ENCODE measurements at places on chromosomes 2 and 18.
A peak's percentile ranks its signal among the peaks of the same experiment; 100 is the strongest.

- DNase-seq, result no peak
Measured at GRCh38 chr18:49178321-49178720, 227.6 kb upstream of the SMAD7 start.

DNA sequence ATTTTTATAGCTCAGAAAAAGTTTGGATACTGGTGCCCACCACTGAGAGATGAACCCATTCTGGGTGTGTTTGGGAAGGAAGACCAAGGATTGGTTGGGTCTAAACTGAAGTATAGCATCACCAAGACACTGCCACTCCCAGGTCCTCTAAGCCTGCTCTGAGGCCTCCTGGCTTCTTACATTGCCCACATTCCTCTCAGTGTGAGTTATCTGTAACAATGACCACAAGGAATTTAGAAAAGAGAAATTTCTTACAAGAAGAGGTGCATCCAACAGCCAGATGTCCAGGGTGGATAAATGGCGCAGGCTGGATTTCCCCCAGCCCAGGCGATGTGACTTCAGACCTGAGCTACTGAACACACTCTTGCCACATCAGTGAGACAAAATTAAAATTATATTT is 1.6 kb upstream of the GPR45 start:
- DNase-seq, result no peak

GRCh38 chr2:160402997-160403979 is 90.3 kb downstream of the RBMS1 start:
- no peak for DNase-seq

GRCh38 chr18:12282442-12283039 is 25.5 kb upstream of the TUBB6 start:
- DNase-seq, result no peak

- DNase-seq, result no peak
Measured at GRCh38 chr18:55811925-55812324, 223.9 kb upstream of the TCF4 start.

DNA sequence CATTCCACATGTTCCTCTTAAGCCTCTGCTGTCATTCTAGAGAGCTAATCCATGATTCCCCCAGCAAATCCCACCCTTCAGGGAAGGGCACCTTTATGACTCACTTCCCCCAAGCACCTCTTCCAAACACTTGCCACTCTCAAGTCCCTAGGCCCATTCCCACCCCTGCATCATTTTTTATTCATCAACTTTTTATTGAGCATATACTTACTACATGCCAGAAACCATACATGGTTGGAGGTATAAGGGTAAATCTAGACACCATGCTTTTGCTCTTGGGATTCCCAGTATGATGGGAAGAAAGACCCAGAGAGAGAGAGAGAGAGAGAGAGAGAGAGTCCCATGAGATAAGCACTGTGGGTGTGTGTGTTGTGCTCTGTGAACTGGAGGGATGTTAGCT is 87.9 kb downstream of the MAPK4 start:
- DNase-seq, result no peak

- DNase-seq, result no peak
Measured at GRCh38 chr2:174859563-174860169, 95.4 kb upstream of the CHRNA1 start.

DNA sequence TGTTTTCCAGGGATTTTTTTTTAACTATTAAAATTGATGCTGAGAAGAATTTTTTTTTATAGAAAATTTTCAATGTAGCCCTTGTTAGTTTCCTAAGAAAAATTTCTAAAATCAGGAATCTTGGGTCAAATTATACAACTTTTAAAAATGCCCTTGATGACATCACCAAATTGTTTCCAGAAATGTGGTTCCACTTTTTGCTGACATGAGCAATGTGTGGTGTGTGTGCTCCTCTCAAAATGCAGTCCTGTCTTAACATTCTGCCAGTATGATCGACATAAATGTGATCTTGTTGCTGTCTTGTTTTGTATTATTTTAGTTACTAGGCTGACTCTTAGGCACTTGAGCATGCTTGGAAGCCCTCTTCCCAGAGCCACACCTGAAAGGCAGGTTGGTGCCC is 89.7 kb upstream of the ST6GAL2 start:
- DNase-seq, result no peak

- no peak for DNase-seq
Measured at GRCh38 chr2:18441583-18441982, 118.9 kb downstream of the RDH14 start.

GRCh38 chr18:12335503-12335902 is 27.5 kb downstream of the TUBB6 start:
- no peak for DNase-seq

- no peak for DNase-seq
Measured at GRCh38 chr2:41930807-41931566, 116.8 kb upstream of the PKDCC start.

GRCh38 chr2:115910270-115910669 is 1467.8 kb downstream of the DPP10 start:
- DNase-seq, result no peak

- DNase-seq, result no peak
Measured at GRCh38 chr2:218570850-218571249, 2.2 kb downstream of the CNOT9 start.

DNA sequence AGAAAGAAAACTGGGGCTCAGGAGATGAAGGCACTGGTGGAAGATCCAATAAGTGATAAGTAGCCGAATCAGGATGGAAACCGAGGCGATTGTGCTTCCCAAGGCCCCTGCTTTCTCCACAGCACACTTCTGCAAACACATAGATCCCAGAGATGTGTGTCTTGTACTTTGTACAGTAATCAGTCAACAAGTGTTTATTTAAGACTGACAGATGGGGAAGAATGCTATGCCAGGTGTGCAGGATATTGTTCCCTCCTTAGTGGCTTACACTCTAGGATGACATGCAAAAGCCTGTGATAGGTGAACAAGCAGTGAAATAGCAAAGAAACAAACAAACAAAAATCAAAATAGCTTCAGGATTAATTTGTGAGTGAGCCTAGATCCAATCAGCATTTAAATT is 116.6 kb downstream of the ACTR3 start:
- DNase-seq, result no peak

DNA sequence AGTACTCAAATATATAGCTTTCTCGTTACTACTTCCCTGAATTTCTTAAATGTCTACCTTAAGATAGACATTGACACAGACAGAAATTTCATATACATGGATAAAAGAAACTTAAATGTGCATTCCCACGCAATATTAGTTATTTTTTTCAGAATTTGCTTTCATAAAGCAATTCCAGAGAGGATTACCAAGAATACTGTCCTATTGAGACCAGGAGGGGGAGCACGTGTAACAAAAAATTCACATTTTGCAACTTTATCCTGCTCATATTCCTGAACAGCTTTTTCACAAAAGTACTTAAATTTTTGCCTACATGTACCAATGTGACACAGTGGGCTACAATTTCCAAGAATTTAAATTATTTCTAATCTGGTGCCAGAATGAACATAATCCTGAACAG is 30.7 kb upstream of the ERCC3 start:
- DNase-seq, result no peak

- no peak for DNase-seq
Measured at GRCh38 chr2:240189686-240190085, 49.2 kb upstream of the OTOS start.

GRCh38 chr2:28545590-28546200 is 49.8 kb downstream of the PLB1 start:
- DNase-seq, result peak; percentile 21

DNA sequence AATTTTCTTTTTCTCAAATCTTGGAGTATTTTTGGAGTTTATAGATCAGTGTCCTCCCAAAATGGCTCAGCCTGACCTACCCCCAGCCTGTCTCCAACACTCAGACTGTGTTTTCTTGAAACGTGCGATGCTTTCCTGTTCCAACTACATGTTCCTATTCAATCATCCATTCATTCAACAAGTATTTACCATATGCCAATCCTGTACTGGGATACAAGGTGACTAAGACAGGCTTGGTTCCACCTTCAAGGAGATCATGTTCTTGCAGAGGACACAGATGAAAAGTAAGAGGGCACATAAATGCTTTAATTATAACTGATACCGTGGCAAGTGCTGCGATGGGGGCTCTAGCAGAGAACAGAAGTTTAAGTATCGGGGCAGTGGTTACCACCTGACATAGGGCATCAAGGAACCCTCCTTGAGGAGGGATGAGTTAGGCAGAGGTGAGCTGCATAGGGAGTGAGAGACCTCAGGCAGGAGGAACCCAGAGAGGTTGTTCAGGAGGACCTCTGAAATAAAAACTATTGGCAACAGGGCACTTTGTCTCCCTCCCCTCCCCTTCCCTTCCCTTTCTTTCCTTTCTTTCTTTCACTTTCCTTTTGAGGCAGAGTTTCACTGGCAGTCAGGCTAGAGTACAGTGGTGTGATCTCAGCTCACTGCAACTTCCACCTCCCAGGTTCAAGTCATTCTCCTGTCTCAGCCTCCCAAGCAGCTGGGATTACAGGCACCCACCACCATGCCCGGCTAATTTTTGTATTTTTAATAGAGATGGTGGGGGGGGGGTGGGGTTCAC is 469.0 kb downstream of the EPHA4 start:
- no peak for DNase-seq

GRCh38 chr18:13619505-13620205 is 106.7 kb downstream of the FAM210A start:
- no peak for DNase-seq

DNA sequence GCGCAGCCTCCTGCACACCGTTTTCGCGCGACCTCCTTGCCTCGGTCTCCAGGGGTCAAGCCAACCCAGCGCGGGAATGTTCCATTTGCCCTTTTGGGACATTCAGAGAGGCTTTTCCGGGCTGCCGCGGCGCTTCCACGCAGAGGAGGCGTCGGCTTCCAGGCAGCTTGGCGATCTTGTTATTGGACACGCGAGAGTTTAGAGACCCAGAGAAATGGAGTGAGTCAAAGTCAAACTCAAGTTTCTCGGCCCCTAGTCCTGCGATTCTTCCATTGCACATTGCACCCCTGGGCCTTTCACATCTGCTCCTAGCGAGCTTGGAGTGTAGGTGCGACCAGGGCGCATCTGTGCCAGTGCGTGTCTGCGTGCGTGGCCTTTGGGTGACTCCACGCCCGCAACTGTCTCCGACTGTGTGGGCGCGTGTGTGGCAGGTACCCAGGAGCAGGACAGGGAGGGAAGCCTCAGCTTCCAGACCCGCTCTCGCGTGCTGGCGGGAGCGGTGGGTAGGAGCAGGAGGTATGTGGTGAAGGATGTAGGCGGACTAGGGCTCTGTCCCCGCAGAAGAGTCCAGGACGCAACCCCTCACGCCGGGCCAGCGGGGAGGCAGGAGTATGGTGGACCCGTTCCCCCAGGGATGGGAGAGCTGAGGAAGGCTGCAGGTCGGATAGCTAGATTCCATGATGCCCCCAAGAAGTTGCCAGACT is 13.5 kb downstream of the SIX3 start:
- DNase-seq, result no peak

DNA sequence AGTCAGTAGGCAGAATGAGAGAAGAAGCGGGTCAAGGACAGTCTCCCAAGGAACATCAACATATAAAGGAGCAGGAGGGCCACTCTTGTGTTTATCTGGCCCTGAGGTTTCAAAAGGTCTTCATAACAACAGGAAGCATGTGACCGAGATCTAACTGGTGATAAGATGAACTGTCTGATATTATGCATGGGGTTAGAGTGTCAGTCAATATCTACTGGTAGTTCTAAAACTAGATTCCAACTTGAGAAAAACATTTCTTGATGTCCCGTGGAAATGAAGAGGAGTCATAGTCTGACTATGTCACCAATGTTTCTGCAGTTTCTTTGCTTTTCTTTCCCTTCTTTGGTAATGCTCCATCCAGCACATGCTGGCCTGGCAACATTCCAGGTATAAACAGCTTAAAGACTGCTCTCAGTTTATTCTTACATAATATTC is 77.5 kb upstream of the ITPRID2 start:
- no peak for DNase-seq

DNA sequence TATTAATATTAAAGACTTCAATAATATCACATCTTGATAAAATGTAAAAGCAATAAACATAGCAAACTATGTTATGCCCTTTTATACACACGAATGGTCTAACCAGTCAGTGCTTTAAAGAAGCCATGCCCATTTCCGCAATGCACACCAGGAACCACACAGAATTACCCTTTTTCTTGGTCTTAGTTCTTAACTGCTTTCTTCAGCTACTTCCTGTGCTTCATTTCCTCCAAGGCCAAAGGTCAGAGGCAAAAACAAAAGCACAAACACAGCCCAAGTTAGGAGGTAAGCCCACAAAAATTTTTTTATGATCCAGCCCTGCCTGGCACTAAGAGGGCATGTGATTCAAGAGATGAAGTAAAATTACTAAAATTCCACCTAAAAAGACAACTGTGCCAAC is 267.2 kb downstream of the FBXO15 start:
- no peak for DNase-seq

DNA sequence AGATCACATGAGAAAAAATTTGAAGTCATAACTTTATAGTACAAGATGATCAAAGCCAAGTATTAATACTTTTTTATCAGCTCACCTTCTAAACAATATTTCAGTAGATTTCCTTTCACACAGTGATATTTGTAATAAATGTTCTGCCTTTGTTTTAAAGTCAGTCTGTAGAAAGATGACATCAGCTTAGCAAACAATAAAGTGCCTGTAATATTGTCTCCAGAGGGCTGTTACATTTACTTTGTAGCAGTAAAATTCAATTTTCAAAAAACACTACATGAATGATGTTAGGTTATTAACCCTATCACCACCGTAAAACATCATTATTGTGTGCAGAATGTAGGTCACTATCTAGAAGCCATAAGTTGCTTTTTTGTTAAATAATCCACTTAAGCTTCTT is 49.6 kb downstream of the ZEB2 start:
- no peak for DNase-seq

- no peak for DNase-seq
Measured at GRCh38 chr18:9720327-9720726, 12.2 kb downstream of the RAB31 start.

DNA sequence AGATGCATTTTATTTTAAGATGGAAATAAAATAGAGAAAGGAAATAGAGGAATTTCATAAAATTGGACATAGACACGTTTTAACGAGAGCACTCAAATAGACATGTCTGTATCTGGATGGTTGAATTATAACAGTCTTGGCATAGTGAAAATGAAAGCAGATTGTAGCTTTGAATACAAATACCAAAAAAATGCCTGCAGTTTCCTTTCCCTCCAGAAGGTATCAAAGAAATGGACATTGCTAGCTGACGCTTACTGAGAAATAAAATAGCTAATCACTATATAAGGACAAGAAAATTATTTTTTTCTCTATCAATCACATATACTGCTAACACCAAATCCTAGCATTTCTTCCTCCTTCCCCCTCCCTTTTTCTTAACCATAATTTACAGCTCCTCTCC is 11.4 kb upstream of the MAPRE2 start:
- DNase-seq, result no peak

- DNase-seq, result no peak
Measured at GRCh38 chr2:207791579-207792243, 22.0 kb upstream of the FZD5 start.

DNA sequence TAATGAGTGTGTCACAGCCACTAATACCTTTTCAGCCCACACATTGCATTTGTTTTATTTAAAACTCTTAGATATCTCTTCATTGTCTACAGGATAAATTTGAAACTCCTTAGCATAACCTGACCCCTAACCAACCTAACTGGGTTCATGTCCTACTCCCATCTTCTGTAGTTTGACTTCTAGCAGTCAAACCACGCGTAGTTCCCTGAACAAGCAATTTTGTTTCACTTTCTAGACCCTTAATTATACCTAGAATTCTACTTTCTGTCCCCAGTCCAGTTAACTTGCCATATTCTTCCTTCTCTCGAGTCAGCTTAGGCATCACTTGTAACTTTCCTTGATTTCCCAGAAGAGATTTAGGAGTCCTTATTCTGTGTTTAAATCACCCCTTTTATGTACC is 55.1 kb downstream of the RBBP8 start:
- DNase-seq, result no peak

Data from effector memory CD8-positive, alpha-beta T cell (primary cell).